ENCODE measurements at places on chromosomes 4 and X.

DNA sequence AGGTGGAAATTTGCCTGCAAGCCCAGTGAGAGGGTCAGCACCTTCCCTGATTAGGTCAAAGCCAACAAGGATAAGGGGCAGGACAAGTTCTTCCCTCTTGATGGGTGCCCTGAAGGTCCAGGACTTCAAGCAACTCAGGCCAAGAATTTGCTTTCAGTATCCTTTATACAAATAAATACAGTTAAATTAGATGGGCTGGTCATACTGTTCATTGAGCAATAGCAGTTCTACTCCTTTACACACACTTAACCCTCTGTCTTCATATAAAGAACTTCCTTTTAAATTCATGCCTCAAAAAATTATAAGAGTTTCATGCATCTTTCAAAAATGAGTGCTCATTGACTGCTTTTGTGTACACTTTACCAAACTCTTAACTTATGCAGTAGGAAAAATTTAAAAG lies 392.0 kb downstream of the SPRY1 start:
- DNase-seq: no peak

- DNase-seq: no peak
Observed at GRCh38 chr4:1575418-1576303, 108.5 kb downstream of the FAM53A start.

DNA sequence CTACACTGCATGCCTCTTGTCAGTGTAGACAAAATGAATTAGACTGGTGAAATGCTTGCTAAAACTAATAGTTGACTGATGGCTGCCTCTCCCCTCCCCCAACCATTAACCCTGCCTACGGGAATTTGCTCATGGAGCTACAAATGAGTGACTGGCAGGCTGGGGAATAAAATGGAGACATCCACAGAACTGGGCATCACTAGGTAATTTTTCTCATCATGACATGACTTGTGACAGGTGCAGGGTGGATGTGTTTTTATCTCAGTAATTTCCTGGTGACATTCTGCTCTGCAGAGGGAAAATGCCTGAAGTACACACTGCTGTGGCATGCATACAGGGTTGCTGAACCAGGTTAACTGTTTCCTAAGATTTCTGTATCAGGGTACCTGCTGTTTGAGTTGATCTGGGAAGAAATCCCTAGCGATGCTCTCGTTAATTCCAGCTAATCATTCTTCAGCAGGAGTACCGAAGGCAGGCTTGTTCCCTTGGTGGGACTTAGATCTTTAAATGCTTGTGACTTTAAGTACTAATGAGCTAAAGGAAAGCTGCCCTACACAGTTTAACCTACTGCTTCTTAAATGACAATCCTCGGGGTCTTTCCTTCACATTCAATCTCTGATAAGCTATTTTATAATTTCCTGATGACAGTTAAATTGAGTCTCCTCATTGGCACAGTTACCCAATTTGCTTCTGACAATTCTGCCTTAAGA lies 376.3 kb upstream of the LCORL start:
- DNase-seq: no peak

- DNase-seq: no peak
Observed at GRCh38 chr4:189117426-189117825, 823.2 kb upstream of the FRG1 start.

DNA sequence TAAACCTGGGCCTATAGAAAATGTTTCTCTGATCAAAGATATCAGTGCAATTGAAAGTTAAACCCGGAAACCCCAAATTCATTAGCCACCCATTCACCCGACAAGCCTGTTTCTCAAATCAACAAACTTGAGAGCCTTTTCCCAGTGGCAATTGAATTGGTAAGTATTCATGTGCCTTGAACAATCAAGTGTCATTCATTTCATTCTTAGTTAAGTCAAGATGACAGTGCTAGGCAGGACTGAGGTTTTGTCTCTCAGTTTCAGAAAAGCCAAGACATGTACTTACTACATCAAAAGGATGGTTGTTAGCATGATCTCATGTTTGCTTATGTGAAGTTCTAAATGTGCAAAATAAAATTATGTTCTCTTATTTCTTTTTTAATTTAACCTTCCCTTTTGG lies 32.3 kb downstream of the CC2D2A start:
- no peak for DNase-seq

GRCh38 chr4:182567119-182567518 lies 323.9 kb downstream of the TENM3 start:
- no peak for DNase-seq

- DNase-seq: peak; percentile 47
Observed at GRCh38 chrX:43958529-43958928, 14.7 kb downstream of the NDP start.

DNA sequence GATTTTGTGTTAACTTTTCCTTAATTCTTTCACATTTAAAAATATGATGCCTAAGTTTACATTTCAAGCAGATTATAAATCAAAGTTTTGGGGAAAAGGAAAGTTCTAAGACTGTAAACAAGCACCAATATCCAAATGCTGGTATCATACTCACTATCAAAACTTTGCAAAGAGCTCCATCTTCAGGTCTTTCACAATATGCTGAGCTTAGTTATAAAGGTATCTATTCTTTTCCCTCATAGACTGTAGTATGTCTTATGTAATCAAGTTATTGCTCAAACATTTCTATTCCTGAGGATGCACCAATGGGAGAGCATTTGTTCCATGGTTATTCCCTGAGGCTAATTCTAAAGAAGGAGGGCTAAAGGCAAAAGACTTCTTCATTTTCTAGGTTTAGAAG lies 207.9 kb upstream of the FAM241A start:
- no peak for DNase-seq

GRCh38 chr4:17934286-17934685 lies 87.3 kb downstream of the LCORL start:
- no peak for DNase-seq

DNA sequence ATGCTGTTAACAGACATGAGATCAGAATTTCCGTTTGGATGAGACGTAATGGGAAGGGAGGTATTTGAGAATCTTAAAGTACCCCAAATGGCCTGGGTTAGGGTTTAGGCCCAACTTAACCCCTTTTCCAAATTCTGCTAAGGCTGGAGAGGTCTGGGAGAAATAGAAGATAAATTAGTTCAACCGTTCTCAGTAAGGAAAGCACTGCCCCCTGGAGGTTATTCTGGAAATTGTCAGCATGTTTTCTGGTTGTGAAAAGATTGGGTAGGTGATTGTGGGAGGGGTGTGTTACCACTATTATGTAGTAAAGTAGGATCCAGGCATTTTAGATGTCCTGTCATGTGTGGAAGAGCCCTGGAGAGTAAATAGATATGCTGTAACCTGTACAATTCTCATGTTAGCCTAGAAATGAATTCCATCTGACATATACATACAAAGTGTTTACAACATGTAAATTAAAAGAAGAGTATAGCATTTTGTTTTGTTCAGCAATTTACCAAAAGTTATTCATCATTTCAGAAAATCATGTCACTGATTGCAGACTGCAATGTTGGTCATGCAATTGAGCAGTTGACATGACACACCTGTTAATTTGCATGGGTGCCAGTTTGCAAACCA lies 26.8 kb upstream of the GRXCR1 start:
- peak; percentile 30 for DNase-seq

DNA sequence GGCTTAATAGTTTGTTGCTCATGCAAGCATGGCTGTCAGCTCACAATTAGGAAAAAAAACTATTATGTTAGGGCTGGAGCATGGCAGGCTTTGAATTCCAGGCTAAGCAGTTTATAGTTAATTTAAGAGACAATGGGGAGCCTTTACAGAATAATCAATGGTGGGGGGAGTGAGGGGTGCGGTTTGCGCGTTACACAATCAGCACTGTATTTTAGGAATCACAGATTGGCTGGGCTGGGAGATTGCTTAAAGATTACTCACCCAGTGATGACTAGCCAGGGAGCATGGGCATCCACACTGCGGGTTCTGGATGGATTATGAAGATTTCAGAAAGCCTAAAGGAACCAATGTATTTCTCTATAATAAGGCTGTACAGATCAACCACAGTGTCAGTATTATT lies 186.6 kb downstream of the SOX3 start:
- no peak for DNase-seq

DNA sequence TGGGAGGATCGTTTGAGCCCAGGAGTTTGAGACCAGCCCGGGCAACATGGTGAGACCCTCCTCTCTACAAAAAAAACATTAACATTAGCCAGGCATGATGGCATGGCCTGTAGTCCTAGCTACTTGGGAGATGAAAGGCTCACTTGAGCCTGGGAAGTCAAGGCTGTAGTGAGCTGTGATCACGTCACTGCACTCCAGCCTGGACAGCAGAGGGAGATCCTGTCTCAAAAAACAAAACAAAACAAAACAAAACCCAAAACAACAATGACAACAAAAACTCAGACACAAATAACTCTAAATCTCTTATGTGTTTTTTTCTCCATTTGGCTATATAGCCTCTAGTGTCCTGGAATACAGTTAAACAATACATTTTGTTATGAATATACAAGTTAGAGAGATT lies 127.3 kb upstream of the STK26 start:
- no peak for DNase-seq

- no peak for DNase-seq
Observed at GRCh38 chrX:117840645-117841044, 276.0 kb downstream of the KLHL13 start.

DNA sequence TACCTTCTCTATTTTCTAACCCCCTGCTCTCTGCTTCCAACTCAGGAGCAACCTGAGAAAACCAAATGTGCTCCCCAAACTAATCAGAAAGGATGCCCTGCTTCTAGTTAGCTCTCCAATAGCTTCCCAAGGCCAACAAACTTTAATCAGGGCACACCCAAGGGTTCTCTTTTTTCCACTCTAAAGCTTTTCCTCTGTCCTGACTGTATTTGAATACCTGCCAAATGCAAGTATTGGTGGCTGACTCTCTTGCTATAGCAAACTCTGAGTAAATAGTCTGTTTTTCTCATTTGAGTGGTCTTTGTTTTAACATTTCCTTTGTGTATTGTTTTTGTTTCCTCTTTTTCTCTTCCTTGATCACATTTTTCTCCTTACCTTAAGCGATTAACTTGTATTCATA lies 52.5 kb downstream of the GBA3 start:
- no peak for DNase-seq

DNA sequence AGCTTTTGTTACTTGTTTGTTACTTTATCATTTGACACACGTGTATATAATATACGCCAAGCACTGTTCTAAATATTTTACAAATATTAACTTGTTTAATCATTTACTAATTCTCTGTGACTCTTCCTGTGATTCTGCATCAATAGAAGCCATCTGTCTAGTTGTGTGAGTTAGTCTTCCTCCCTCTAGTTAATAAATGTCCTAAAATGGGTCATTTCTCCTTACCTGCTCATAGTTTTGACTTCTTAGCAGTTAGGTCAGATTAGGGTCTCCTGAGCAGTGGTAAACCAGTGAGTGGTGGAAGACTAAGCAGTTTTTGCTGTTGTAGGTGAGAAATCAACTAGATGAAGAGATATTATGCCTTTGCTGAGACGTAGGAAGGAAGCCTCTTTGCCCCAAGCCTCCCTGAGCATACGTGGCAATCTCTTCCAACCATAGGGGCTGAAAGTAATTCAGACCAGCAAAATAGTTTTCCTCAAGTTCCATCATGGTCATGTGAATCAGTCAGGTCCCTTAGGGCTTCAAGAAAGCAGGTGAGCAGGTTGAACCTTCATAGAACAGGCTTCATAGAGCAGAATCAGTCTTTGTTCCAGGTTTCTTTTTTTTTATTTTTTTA lies 38.7 kb upstream of the THOC2 start:
- no peak for DNase-seq

DNA sequence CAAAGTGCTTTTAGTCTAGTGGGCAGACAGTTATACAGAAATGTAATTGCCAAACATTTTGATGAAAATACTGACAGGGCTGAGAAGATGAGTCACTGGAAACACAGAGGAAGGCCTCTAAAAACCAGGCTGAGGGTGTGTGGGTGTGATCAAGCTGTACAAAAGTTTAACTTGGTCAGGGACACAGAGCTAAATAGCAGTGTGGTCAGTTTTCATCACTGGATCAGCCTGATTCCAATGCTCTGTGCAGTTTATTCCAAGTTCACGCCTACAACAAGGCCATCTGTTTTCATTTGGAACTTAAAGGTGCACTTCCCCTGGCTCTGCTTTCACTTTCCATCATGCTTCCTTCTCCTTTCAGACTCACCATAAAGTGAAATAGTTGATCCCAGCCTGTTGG lies 10.6 kb downstream of the CENPVL3 start:
- DNase-seq: no peak

- DNase-seq: no peak
Observed at GRCh38 chrX:37679888-37680287, 5.7 kb upstream of the XK start.

- no peak for DNase-seq
Observed at GRCh38 chr4:145283909-145284308, 103.5 kb upstream of the OTUD4 start.

- DNase-seq: no peak
Observed at GRCh38 chrX:154083126-154083517, 14.4 kb downstream of the MECP2 start.

DNA sequence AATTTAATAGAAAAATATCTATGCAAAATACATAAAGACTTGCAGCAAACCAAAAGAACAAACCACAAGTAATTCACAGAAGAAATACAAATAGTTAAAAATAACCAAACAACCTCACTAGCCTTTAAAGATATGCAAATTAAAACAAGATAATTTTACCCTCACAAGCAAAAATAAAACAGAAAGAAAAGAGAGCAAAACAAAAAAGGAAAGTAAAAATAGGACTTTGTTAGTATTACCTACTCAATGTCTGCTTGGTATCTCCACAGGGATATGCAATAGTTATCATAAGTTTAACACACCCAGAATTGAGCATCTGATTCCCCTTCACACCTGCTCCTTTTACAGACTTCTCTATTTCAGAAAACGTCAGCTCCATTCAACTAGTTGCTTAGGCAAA lies 737.5 kb upstream of the MAGEB2 start:
- no peak for DNase-seq

GRCh38 chr4:113614414-113614813 lies 147.1 kb downstream of the CAMK2D start:
- no peak for DNase-seq

GRCh38 chrX:16696956-16697355 lies 15.5 kb downstream of the CTPS2 start:
- no peak for DNase-seq

DNA sequence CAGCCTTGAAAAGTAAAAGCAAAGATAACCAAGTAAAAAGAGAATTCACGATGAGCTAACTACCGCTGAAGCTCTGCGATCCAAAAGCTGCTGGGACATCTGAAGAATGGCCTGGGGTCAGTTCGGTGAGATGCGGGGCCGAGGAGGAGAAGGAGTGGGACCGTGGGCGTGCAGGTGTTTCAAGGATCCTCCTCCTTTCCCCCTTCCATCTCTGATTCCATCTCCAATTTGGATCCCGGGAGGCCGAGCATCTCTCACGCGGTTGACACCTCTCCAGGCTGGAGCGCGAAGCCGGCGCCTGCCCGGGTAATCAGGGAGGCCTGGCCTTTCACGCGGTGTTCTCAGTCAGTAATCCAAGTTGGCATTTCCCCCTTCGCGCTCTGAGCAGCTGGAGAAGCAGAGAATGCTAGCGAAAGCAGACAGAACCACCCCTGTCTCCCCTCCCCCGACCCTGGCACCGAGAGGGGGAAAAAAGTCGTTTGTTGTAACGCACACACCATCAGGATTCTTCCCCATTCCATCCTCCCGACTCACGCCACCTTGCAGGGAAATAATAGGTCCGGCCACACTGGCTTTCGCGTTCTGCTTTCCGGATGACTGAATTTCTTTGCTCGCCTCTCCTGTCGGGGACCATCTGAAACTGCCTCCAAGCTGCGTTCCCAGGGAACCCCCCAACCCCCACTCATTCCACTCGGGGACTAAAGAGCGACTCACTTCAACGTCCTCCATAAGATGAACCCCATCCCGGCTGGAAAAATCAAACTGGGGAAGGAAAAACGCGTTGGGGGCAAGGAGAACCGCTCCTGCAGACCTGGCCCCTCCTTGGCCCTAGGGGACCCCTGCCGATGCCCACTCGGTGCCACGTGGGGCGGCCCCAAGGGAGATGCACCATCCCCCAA lies 6.5 kb downstream of the NEUROG2 start:
- no peak for DNase-seq

Measured in central memory CD4-positive, alpha-beta T cell (primary cell).